ENCODE measurements at places on chromosomes 16 and 17.
A peak's percentile ranks its signal among the peaks of the same experiment; 100 is the strongest.

DNA sequence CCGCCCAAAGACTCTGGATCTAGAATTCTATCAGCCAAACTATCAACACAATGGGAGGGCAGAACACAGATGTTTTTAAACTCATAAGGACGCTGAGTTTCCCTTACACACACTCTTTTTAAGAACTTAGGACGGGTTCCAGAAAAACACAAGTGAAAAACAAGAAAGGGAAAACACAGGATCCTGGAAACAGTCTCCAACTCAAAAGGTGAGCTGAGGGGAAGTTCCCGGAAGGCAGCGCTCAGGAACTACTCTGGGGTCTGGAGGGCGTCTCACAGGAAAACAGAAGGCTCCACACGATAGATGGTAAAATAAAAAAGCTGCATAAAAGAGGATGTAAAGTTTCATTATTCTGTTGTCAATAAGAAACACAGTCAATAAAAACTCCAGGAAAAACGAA is 80.2 kb upstream of the DOC2B start:
- DNase-seq = no peak

DNA sequence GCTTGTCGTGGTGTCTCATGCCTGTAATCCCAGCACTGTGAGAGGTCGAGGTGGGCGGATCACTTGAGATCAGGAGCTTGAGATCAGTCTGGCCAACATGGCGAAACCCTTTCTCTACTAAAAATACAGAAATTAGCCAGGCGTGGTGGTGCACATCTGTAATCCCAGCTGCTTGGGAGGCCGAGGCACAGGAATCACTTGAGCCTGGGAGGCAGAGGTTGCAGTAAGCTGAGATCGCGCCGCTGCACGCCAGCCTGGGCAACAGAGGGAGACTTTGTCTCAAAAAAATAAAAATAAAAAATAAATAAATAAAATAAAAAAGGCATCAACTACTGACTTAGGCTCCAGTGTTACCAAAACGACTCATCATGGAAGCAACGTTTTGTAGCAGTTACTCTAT is 115.5 kb downstream of the PLCG2 start:
- DNase-seq = no peak

GRCh38 chr17:286571-286970 is 66.0 kb downstream of the RPH3AL start:
- DNase-seq = no peak

DNA sequence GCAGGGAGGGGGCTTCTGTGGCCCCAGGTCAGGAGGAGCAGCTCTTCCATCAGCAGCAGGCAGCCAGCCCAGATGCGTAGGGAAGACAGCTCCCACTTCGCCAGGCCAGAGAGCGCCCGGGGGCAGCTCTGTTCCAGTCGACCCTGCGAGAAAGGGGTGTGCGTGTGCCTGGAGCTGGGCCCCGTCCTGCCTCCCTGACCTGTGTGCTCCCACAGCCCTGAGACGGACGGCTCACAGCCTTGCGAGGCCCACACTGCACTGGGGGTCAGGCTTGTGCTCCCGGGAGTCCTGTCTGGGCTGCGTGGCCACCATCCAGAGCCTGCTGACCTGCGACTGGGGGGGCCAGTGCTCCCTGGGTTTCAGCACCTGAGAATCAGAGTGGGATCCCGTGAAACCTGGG is 469 bp upstream of the MSLN start:
- DNase-seq = no peak

DNA sequence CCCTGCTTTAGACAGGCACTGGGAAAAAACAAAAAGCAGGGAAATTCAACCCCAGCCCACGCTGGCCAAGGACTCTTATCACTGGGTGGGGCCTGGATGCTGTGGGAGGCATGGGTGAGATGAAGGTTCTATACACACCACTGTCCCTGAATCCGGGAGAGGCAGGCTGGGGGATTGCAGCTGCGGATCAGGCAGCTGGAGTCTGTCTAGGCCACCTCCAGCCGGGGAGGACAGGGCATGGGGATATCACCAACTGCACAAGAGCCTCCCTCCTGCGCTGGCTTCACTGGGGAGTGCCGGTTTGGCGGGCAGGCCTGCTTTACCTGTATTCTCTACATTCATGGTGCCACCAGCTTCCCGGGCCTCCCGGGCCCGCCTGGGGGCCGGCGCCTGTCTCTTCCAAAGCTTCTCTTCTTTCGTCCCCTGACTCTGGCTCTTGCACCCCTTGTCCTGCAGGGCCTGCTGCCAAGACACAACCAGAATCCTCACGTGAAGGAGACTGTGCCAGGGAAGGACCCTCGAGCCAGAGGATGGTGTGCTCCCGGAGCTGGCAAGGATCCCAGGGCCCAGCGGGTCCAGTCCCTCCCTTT is 13.9 kb downstream of the KIFC3 start:
- no peak for DNase-seq

GRCh38 chr17:64025732-64026294 is 5.4 kb upstream of the ICAM2 start:
- peak; percentile 80 for DNase-seq

GRCh38 chr16:19283637-19284036 is 1.9 kb upstream of the CLEC19A start:
- no peak for DNase-seq

DNA sequence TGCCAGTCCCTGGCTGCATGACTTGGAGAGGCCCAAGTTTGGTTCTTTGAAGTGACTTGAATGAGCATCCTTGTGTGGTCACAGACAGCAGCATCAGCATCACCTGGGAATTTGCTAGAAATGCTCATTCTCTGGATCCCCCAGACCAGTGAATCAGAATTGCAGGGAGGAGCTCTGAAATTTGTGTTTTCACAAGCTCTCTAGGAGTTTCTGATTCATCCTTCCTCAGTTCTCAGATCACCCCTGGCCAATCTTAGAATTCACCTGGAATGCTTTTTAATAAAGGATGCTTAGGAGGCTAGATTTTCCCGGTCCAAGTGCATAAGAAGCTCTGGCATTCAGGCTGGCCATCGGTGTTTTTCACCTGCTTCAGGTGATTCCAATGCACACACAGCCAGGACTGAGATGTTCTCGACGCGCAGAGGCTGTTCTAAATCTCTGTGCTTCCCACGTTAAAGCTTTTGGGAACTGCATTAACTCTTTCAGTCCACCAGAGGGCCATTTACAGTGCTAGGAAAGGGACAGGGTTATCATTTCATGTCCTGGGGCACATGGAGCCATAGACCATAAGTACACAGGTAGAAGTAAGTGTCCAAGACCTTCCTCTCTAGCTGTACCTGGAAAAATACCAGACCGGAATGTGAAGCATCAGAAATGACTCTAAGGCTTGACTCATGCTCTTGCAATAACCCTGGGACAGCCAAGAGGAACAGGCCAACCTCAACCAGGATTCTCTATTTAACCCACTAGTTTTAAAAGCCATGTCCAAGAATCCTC is 85.7 kb upstream of the XYLT1 start:
- DNase-seq = peak; percentile 26

GRCh38 chr16:30903596-30903995 is 7.2 kb downstream of the CTF1 start:
- DNase-seq = no peak

DNA sequence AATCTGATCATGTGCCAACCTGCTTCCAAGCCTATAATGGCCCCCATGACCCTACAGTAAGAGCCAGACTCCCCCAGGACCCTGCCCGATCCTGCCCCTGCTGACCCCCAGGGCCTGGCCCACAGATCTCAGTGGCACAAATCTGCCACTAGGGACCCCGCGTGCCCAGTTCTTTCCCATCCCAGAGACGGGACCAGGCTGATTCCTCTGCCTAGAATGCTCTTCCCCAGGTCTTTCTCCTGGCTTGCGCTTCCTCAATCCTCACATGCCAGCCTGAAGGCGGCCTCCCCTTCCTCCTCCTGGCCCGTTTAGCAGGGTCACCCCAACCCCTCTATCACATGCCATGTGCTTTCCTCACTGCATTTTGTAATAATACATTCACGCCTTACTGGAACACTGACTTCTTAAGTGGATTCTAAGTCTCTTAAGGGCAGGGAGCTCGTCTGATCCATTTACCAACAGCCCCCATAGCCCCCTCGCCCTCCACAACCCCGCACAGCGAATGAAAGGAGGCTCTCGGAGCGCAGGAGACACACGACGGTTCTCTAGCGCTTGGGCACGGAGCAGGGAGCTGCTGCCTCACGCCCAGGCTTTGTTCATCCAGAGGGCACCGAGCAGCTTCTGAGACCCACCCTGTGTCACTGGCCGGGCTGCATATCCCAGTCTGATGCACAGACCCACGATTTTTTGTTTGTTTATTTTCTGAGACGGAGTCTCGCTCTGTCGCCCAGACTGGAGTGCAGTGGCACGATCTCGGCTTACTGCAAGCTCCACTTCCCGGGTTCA is 1.2 kb downstream of the TRIM65 start:
- peak; percentile 59 for DNase-seq

DNA sequence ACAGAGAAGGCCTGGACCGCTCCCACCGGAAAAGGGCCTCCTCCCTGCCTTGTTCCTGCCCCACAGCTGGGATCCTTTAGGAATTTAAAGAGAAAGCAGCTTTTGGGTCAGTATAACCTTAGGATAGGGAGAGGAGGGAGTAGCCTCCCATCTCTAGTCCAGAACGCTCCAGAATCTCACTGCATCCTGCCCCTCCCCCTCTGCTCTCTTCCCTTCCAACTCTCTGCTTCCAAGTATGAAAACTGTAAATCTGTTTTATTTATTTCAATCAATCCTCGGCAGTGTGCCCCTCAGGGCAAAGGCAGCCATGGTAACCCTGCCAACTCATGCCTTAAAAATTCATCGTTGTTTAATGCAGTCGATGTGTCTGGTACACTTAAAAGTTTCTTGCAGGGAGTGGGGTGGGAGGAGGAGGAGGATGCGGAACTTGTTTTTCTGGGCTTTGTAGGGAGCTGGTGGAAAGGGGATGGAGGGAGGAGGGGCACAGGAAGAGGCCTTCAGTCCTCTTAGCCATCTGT is 21.2 kb upstream of the MTSS2 start:
- DNase-seq = no peak

- DNase-seq = no peak
These were observed 64.6 kb downstream of the CDK5R1 start for GRCh38 chr17:32551186-32551955.

DNA sequence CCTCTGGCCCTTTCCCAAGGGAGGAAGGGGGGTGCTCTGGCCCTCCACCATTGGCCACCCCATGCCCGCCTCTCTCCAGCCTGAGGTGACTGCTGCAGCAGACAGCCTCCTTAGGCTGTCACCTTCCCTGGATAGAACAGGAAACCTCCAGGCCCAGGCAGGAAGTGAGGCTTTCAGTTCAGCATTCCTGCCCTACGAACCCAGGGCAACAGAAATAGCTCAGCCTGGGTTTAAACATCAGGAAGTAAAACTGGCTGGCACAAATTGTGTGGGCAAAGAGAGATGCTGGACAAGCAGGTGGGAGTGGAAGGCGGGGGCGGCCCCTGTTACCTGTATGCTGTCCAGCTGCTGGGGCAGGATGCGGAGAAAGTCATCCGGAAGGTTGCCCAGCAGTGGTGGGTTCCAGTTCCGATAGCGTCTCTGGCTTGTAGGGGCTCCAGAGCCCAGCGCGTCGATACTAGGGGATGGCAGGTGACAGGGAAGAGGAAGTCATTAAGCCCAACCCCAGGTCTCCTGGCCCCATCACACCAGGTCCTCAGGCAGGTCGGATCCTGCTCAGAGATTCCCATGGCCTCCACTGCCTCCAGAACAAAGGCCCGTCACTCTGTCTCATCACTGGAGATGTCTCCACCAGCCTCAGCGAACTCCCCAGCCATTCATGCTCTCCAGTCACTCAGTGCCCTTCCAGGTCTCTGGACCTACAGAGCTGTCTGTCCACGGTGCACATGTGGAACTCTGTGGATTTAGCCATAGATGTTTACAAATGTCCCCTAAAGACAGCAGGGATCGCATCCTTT is 23.6 kb upstream of the MRPS23 start:
- no peak for DNase-seq

DNA sequence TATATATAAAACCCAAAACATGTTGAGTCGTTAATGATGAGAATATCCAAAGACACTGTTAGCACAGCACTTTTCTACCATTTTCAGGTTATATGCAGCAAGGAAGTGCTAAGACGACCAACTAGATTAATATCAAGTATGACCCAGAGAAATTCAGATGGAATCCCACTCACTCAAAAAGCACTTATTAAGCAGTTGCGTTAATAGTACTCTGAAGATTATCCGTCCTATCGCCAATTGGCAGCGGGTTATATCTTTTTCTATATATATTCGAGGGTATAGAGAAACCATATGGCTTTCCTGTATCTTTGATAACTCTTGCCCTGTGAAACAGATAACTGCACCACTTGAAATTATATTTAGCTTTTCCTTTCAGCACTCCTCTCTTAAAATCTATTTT is 1.1 kb downstream of the CRLF3 start:
- DNase-seq = no peak

GRCh38 chr17:41500131-41500911 is 5.1 kb downstream of the KRT13 start:
- no peak for DNase-seq

DNA sequence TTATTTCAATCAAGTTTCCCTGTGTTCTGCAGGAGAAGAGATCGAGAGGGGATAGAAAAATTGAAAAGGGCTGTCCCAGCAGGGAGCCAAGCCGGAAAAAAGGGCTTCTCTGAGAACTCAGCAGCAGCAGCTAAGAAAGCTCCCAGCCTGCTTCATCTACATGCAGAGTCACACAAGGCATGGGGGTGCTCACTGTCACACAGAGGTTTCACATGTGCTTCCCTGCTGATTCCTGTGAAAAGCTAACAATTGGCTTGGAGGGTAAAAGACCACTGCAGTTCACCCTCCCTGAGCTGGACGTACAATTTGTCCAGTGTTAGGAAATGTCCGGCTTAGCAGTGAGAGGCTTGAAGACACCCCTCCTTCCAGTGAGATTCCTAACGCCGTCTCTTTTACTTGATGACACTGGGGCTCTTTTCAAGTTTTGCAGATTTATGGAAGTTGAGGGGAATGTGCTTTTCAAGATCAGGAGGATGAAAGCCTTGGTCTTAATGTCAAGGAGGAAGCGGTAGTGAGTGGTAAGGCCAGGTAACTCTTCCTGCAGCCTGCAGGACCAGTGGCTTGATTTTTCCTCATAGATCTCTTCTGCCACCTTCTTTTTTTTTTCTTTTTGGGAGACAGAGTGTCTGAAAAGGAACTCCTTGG is 85.6 kb downstream of the WNT3 start:
- DNase-seq = no peak

GRCh38 chr17:4645642-4646041 is 4.2 kb upstream of the ALOX15 start:
- no peak for DNase-seq

GRCh38 chr16:66899945-66900710 is 18.6 kb downstream of the CDH16 start:
- DNase-seq = peak; percentile 43

- no peak for DNase-seq
These were observed 16.2 kb downstream of the SREBF1 start for GRCh38 chr17:17820463-17821158.

GRCh38 chr17:45018848-45019711 is 32.4 kb downstream of the DCAKD start:
- peak; percentile 68 for DNase-seq

DNA sequence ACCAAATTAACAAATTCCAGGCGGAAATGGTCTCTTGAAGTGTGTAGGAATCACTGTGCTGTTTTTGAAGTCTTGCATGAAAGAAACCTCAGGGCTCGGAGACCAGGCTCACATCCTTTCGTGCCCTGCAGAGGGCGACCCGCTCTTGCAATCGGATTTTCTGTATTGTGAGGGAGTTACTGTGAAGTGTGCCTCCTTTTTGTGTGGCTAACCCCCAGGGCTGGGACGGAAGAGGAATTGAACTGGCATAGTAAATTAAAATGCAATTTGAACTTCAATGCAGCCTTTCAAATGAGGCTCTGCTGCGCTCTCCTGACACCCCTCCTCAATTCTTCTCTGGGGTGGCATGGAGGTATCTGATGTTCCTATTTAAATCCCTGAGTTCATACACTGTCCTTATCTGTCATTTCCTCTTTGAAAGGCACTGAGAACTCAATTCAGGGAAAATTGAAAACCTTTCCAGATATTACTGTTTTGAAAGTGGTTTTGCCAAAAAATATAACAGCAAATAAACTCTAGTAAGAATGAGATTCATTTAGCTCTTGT is 51.5 kb upstream of the MGAT5B start:
- peak; percentile 74 for DNase-seq
